ENCODE measurements at places on chromosomes 2 and 18.

GRCh38 chr2:169741-170140 is 94.1 kb downstream of the SH3YL1 start:
- DNase-seq = no peak

DNA sequence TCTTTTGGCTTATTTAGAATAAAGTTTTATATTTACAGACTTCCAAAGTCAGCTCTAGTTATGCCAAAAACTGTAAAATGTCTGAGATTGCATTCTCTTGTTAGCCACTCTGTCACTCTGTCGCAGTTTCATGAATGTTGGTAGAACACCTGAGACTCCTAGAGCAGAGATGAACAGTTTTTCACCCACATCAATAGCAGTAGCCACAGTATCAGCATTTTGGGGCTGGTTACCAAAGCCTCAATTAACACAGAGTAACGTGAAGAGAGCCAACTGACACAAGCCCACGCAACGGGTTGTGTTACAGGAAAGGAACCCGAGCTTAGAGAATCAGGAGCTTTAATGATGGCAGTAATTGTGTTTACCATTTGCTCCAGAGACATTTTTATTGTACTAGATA is 443.0 kb upstream of the SLC39A10 start:
- no peak for DNase-seq

DNA sequence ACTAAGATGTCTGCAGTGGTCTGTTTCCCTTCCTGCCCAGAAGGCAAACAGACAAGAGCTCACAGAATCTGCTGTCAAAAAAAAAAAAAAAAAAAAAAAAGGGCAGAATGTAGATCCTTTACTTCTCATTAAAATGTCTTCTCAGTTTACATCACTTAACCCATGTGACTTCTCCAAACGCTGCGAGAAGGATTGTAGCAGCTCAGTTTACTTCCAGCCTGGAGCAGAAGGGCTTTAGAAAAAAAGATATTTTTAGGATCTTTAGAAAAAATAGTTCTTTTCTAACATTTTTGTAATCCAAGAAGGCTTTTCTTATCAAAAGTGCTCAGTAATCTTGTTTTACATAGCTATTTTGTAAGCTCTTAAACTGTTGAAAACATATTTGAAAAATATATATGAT is 425.4 kb downstream of the CNTNAP5 start:
- no peak for DNase-seq

- DNase-seq = no peak
Observed at GRCh38 chr18:8707556-8708300, 2.4 kb downstream of the MTCL1 start.

DNA sequence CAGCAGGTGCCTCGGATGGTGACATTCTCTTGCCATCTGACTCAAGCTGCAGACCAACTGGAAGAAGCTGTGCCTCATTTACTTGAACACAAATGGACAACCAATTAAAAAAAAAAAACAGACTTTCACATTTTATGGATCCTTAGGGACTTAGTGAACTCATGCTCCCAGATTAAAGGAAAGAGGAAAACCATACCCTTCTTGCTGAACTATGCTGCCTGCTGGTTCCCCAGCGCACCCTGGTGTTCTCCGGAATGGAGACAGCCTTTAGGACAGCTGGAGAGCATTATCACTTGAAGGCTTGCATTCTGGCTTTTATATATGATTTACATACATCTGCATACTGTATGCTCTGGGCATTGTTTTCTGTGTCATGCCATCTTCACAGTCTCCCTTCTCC is 370.7 kb downstream of the SLC4A3 start:
- DNase-seq = no peak

GRCh38 chr2:101017371-101017770 is 15.3 kb downstream of the RPL31 start:
- DNase-seq = no peak
